NB4 (cell line): ENCODE measurements at places on chromosomes 16 and 17.

- DNase-seq, result peak; percentile 74
These were observed 487 bp downstream of the CREBBP start for GRCh38 chr16:3879887-3880564.

DNA sequence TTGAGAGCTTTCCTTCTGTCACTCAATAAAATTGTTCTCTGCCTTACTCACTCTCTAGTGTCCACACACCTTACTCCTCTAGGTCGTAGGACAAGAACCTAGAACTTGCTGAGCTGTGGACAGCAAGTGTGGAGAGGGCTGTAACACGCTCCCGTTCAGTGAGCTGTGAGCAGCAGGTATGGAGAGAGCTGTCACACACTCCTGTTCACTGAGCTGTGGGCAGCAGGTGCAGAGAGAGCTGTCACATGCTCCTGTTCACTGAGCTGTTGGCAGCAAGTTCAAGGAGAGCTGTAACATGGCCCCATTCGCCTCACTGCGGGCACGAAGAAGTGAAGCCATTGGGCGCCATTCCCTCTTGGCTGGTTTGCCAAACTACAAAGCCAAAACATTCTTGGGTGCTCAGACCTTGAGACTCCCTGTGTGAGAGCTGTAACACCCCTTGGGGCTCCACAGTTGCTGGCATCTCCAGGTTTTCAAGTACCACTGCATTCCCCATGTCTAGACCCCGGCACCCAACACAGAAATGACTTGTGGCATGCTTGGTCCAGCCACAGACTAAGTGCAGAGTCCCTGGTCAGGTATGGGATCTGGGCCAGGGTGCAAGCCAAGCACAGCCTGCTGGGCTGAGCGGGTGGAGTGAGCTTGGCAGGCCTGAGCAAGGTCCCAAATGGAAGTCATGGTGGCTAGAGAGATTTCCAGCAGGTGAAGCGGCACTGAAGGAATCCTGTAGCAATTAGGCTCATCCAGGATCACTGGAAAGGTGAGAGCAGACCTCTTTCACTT lies 608.0 kb upstream of the CDH8 start:
- DNase-seq, result no peak

- DNase-seq, result peak; percentile 59
These were observed 8.6 kb upstream of the UBE2I start for GRCh38 chr16:1300664-1301476.

DNA sequence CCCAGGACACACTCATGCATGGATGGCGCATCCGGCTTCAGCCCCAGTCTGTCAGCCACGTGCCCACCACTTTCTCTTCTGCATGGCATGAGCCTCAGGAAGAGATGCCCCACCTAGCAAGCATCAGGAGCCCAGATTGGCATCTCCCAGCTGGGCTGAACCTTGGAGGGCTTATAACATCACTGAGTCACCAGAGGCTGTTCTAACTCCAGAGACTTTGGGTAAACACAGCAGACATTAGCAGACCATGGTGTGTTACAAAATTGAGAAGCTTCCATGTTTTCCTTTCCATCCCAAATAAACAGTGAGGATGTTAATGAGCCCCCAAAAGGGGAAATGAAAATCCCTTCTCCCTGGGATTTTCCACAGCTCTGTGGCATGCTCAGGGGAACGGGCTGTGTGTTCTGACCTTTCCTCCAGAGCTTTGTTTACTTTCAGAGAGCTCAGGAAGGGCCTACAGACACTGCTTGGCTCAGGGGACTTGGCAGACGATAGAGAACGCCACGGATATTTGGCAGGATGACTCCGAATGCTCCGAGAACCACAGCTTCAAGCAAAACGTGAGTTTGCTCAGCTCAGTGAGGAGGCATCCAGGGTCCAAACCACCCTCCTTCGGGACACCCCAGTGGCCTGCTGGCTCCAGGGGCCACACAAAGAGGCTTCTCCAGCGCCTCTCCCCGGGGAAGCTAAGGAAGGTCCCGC lies 16.5 kb downstream of the GLP2R start:
- no peak for DNase-seq

GRCh38 chr17:37694734-37695133 lies 50.1 kb downstream of the HNF1B start:
- DNase-seq, result no peak

DNA sequence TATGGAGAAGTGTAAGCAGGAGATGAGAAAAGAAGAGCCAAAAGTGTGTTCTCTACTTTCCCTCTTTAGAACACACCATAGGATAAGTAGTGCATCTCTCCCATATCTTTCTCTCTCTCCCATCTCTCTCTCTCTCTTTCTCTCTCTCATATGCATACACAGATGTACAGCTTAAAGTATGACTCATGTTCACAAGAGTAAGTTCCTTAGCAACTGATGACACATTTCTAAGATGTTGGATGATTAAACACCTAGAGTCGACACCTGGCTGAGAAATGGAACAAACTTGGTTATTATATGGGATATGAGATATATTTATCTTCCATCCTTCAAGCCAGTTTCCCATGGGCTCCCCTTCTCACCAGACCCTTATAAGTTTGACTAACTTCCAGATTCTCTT lies 113.5 kb downstream of the TMEM132E start:
- no peak for DNase-seq

GRCh38 chr16:2838928-2839327 lies 8.8 kb downstream of the ZG16B start:
- peak; percentile 74 for DNase-seq

DNA sequence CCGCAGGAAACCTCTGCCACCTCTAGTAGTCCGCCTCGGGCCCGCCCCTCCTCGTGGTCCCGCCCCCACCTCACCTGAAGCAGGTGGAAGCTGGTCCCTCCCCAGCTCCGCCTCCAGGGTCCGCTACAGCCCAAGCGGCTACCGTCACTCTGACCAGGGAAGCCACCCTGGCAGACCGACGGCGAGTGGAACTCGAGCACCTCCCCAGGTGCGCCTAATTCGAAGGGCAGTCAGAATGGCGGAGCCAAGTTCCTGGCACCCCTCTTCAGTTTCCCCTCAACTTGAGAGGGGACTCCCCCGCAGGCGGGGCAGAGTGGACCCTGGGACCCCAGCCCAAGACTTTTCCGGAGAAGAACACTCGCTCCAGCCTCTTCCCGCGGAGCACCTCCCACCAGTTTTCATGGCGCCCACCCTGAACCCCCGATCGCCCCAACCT lies 507 bp downstream of the FHOD1 start:
- no peak for DNase-seq

- peak; percentile 76 for DNase-seq
These were observed 4.7 kb downstream of the SLC47A1 start for GRCh38 chr17:19538095-19539039.

DNA sequence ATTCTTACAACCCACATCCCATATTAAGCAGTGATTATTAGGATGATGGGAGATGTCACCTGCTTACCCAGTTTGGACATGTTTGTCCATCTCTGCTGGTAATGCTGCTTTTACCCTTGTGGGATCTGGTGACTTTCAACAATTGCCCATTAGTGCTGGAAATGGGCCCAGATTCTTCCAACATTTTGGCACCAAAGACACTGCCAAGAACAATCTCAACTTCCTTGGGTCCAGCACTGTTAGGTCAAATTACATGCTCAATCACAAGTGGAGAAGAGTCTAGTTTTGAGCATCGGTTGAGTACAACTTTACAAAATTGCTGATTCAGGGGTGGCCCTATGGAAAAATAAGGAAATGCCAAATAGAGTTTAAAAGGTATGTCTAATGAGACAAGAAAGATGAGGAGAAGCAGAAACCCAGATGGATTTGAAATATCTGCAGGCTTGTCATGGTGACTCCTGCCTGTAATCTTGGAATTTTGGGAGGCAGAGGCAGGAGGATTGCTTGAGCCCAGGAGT lies 13.0 kb upstream of the ZFP3 start:
- DNase-seq, result no peak

DNA sequence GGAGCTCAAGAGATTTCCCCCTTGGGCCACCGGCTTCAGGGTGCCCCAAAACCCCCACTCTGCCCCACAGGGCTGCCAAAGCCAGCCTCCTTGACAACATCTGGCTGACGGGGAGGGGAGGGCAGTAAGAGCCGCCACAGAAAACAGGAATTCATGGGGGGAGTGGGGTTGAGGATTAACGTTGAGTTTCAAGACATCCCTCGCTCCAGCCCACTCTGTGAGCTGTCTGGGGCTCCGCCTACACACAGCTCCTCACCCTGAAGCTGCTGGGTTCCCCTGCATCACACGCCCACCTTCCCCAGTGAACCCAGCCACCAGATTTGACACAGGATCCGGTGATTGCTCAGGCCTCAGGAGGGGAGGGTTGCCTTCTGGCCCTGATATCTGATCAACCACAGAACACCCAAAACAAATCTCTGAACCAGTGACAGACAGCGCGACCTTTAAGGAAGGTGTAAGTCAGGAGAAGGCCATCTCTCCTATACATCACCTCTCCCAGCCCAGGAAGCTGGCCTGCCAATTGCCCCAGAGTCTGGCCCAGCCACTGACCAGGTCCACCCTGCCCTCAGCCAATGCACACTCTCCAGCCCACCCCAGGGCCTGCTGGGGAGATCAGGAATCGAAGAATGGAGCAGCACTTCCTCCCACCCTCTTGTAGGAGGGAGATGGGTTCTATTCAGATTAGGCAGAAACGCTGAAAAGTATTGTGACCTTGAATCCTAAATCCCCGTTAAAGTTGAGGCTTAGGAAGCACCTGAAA lies 132.1 kb downstream of the CLEC16A start:
- no peak for DNase-seq

DNA sequence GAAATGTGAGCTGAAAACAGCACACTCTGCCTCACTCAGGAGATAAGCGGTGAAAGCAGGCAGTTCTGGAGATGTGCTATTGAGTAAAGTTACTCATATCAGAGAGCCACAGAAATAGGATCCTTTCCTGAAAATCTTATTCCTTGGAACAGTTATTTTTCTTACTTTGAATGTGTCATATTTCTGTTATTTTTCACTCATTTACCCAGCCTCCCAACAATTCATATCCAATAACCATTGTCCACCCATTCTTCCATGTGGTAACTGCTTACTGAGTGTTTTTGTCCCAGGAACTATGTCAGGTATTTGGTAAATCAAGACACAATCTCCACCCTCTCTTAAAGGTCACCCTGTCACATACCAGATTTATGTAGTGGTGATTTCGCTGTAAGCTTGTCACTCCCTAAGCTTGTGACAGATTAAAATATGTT lies 144.9 kb downstream of the PARN start:
- DNase-seq, result no peak

GRCh38 chr17:6261466-6261865 lies 173.5 kb downstream of the AIPL1 start:
- no peak for DNase-seq

- DNase-seq, result peak; percentile 37
These were observed 46.0 kb upstream of the ERCC4 start for GRCh38 chr16:13873835-13874438.

- peak; percentile 74 for DNase-seq
These were observed 28.7 kb upstream of the GAS7 start for GRCh38 chr17:10226930-10227695.

GRCh38 chr16:77271532-77272426 lies 72.6 kb downstream of the SYCE1L start:
- DNase-seq, result no peak

DNA sequence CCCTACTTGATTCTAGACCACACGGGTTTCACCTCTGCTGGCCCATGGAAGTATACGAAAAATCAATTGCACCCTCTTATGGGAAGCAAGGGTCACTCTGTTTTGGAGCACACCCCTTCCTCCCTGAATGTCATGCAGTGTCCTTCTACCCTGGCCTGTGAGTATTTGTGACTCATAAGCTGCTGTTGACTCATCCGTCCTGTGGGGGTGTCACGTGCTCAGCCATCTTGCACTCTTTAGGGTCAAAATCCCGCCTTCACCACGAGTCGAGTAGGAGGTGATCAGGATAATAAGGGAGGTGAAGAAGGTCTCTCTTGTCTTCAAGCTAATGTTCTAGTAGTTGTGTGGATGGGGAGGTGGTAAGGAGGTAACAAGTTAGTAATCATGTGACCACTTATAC lies 341.0 kb upstream of the EEF2KMT start:
- DNase-seq, result peak; percentile 25

- DNase-seq, result no peak
These were observed 4.6 kb downstream of the RPUSD1 start for GRCh38 chr16:783404-784161.

DNA sequence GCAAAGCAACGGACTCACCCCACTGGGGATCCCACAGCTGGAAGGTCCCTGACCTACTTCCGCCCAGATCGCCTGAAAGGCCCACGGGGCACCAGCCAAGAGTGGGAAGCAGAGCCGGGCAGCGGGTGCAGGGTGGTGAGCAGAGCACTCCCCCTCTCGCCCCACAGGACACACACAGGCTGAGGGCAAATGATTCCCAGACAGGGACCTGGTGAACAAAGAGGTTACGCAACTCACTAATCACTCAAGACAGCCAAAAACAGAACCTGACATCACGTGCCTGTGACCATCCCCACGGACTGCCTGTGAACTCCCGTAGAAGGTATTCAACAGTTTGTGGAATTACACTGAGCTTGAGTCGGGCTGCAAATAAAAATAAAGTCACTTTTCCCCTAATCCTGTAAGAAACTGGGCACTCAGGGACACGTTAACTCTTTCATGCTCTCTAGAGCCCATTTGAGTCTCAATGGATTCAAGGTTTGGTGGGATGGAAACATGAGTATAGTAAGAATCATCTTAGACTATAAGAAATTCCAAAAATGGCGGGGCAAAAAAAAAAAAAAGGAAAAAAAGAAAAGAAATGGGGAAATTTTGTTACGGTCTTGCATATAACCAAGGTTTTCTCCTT lies 396.1 kb downstream of the SOX9 start:
- peak; percentile 32 for DNase-seq

DNA sequence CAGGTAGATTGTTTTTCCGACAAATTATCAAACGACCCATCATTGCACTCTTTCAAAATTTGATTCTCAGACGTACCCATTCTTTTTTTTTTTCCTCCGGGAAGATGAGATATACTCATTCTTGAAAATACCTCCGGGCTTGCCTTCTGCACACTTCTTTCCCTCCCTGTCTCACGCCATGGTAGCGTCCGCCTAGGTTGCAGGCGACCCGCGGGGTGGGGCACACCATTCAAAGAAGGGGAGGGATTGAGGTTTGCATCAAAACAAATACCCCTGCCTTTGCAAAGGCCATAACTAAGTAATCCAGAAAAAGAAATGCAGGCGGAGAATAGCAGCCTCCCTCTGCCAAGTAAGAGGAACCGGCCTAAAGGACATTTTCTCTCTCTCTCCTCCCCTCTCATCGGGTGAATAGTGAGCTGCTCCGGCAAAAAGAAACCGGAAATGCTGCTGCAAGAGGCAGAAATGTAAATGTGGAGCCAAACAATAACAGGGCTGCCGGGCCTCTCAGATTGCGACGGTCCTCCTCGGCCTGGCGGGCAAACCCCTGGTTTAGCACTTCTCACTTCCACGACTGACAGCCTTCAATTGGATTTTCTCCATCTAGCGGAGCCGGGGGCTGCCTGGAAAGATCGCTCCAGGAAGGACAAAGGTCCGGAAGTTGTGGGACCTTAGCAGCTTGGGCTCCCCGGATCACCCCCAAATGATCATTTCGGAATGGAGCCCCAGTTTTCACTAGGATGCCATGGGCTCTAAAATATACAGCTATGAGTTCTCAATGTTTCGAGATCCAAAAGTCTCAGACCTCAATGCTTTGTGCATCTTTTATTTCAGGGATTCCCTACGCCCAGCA lies 843 bp downstream of the TP53 start:
- DNase-seq, result peak; percentile 84
